ENCODE measurements at places on chromosomes 3 and 15. TPM values are rescaled to one million over a fixed set of nuclear protein-coding genes. Genes with fewer than 3 reads are reported as not detected.

Gene HTR3C
- total RNA-seq, result not detected

Gene C2CD4A
- total RNA-seq, result 0.05 TPM

Gene MBD4
- 18.2 TPM for total RNA-seq

Gene CKMT1B
- total RNA-seq, result not detected

- no peak for DNase-seq
These were observed 7.9 kb upstream of the WNT5A start for GRCh38 chr3:55494976-55495375.

DNA sequence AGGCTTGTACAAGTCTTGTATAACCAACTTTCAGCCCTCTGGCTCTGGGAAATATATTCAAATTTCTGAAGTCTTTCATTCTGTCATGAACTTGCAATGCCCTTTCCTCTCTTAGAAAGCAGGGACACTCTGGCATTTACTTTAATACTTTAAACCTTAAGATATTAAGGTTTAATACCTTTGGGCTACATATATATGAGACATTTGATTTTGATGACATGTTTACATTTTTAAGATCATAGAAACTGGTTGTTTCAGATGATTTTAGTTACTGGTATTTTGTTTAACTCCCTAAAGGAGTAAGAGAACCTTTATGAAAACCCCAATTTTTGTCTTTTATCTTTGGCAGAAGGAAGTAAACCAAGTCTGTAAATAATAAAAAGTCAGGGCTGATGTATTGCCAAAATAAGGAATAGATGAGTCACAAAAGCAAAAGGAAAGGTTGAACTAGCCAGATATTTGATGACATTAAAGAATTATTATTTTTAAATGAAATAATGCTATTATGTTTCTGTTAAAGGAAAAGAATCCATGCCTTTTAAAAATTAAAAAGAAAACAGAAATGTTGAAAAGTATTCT, 579.0 kb upstream of the CBLB start:
- no peak for DNase-seq

DNA sequence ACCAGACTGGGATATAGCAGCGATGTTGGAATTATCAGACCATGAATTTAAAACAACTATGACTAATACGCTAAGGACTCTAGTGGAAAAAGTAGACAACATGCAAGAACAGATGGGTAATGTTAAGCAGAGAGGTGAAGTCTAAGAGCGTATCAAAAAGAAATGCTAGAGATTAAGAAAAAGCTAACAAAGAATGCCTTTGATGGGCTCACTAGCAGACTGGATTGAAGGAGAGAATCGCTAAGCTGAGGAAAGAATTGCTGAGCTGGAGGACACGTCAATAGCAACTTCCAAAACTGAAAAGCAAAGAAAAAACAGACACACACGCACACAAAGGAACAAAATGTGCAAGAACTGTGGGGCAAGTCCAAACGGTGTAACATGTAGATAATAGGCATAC, 20.0 kb upstream of the CMTM6 start:
- no peak for DNase-seq

DNA sequence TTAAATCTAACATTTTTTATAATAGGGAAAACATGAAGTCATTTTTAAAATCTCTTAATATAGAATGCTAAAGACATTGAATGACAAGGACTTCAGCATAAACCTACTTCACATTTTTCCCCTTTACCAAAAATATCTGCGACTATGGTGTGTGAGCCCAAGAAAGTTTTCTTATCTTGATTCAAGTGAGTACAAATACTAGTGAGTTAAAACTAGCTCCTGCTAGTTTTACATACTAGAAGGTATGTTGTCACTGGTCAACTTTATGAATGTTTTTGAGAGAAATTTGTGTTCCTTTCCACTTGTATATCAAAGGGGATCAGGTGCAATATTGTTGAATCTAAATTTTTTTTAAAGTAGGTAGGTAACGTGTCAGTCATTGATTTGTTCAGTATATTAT, 152.4 kb upstream of the CGNL1 start:
- DNase-seq, result no peak

GRCh38 chr3:59064276-59064675, 14.5 kb upstream of the CFAP20DC start:
- DNase-seq, result no peak

- no peak for DNase-seq
These were observed 669.9 kb upstream of the CCDC54 start for GRCh38 chr3:106707347-106707746.

- no peak for DNase-seq
These were observed 33.6 kb upstream of the LINGO1 start for GRCh38 chr15:77666296-77666660.

GRCh38 chr15:91142106-91142744, 42.2 kb downstream of the SV2B start:
- DNase-seq, result no peak

DNA sequence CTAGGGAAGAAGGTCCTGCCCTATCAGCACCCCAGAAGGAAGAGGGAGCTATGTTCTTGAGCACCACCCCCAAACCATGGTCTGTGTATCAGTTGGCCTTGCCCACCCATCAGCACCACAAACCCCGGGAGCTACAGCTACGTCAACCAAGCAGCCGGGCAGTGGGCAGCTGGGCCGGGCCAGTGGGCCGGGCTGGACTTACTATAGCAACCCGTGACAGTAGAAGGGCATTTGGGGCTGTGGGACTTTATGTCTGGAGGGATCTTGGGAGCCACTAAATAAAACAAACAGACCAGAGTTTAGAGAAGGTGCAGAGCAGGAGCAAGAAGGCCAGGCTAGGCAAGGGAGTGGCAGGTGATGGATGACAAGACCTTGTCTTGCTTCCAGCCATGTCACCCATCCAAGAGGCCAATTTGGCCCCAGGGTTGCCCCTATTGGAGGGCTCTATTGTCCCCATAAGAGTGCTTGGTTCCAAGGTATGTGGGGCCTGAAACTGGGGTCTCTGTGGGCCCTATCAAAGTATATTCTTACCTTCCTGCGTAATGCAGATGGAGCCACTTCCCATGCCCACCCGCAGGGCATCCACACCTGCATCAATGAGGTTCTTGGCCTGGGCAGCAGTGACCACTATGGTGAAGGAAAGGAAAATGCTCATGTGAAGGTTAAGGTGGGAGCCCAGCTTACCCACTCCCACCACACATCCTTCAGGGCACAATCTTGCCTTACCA, 3.2 kb downstream of the IMPDH2 start:
- no peak for DNase-seq

DNA sequence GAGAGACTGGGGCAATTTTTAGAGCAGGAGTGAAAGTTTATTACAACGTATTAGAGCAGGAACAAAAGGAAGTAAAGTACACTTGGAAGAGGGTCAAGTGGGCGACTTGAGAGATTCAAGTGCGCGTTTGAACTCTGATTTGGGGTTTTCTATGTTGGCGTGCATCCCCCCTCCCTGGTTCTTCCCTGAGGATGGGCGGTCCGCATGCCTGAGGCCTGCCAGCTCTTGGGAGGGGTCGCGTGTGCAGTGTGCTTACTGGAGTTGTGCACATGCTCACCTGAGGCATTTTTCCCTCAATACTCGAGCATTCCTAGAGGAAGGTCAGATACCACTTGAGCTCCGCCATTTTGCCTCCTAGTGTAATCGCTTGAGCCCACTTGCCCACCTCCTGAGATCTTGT, 10.4 kb upstream of the CHAC1 start:
- no peak for DNase-seq
